Stimulated activated CD4-positive, alpha-beta T cell treated with anti-CD3 and anti-CD28 coated beads, Interleukin-4, amount 100 ng/mL, for 48 hours (primary cell): ENCODE measurements at places on chromosomes 11 and 22.

DNA sequence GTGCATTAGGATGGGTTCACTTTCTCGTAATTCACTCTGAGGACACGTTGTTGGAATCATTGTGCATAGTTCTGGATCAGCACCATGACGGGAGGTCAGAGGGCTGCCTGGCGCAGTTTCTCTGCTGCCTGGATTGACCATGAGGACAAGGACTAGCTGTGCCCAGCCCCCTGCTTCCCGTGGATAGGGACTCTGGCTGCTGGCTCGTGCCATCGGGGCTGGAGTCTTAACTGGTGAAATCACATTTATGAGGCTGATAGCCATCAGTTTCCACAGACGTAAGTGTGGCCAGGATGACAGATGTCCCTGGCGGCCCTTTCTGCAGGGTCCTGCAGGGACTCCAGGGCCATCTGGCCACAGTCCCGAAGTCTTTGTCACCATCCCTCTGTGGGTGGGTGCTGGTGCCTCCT is 24.1 kb upstream of the GRAMD4 start:
- no peak for DNase-seq

- no peak for DNase-seq
These were observed 446 bp downstream of the VSTM5 start for GRCh38 chr11:93849751-93850593.

- DNase-seq, result no peak
These were observed 118.7 kb downstream of the BBOX1 start for GRCh38 chr11:27159335-27159679.

- no peak for DNase-seq
These were observed 134.4 kb downstream of the NXPE2 start for GRCh38 chr11:114812733-114813132.

DNA sequence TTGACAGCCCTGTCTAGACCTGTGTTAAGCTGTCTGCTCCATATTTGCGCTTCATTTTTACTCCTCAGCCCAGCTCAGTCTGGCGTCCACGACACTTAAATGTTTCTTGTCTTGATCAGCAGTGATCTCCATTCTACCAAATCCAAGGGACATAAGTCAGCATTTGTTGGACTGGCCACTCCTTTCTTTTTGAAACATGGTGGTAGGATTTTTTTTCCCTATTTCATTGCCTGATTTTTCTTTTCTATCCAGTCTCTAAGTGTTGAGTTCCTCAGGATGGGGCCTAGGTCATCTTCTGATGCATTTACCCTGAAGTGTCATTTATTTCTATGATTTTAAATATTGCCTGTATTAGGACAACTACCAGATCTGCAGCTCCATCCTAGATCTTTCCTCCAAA is 873 bp downstream of the NCAPH2 start:
- no peak for DNase-seq
